ENCODE measurements at places on chromosomes 2 and 18. TPM values are rescaled to one million over a fixed set of nuclear protein-coding genes. Genes with fewer than 3 reads are reported as not detected.

Gene HOXD1
- total RNA-seq, result not detected

Gene RTP5
- not detected for total RNA-seq

Gene RNF152
- total RNA-seq, result 10.6 TPM

Gene TMEM247
- not detected for total RNA-seq
